ENCODE measurements at places on chromosomes 4 and X. TPM values are rescaled to one million over a fixed set of nuclear protein-coding genes. Genes with fewer than 3 reads are reported as not detected.

GPR82 gene
- not detected for total RNA-seq

PRR32 gene
- not detected for total RNA-seq

PAGE4 gene
- not detected for total RNA-seq

SMARCA1 gene
- 20.2 TPM for total RNA-seq

MAGEB18 gene
- not detected for total RNA-seq

PF4V1 gene
- total RNA-seq, result not detected
